ENCODE measurements at places on chromosomes 2 and 18.
A peak's percentile ranks its signal among the peaks of the same experiment; 100 is the strongest.

GRCh38 chr2:128622955-128623620 lies 304.4 kb upstream of the HS6ST1 start:
- DNase-seq = no peak

GRCh38 chr2:30731706-30732105 lies 75.5 kb downstream of the CAPN13 start:
- no peak for DNase-seq

GRCh38 chr18:23992089-23992940 lies 22.2 kb upstream of the TTC39C start:
- DNase-seq = no peak

GRCh38 chr2:71778936-71779773 lies 325.8 kb downstream of the DYSF start:
- DNase-seq = no peak

- no peak for DNase-seq
These were observed 17.9 kb upstream of the TEX51 start for GRCh38 chr2:126880817-126881216.

DNA sequence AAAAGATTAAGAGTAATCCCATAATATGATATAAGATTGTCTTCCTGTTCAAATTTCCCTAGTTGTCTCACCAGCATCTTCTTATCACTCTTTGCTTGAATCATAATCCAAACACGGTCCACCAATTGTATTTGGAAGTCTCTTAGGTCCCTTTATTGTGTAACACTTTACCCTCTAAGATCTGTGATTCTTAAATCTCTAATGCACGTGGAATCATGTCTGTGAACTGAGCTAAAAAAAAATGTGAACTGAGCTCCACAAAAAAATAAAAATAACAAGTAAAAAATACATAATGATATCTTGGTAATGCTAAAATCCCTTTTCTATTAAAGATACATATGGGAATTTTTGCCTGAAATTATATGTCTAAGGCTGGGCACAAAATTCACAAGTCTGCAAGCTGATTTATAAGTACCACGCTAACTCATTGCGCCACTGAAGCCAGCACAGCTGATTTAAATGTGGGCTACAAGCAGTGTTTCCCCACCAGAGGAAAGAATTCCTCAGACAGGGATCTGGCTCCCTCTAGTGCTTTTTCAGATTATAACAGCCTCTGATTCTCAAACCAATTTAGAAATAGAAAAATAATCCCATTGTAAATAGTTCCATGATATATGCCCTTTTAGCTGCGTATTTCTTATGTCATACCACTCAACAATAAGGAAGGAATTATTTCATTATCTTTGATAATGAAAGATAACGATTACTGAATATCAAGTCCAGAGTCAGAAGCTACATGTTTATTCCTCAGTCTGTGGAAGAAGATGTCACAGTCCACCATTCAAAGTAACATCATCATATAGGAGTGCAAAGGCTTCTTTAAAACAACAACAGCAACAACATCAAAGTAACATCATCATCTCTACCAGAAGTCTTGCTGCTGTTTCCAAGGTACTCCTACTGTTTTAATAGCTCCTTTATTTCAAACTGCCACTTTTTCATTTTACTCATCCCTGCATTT lies 22.9 kb downstream of the RBM43 start:
- peak; percentile 35 for DNase-seq

- no peak for DNase-seq
These were observed 20.5 kb downstream of the CFAP65 start for GRCh38 chr2:219020604-219021365.

DNA sequence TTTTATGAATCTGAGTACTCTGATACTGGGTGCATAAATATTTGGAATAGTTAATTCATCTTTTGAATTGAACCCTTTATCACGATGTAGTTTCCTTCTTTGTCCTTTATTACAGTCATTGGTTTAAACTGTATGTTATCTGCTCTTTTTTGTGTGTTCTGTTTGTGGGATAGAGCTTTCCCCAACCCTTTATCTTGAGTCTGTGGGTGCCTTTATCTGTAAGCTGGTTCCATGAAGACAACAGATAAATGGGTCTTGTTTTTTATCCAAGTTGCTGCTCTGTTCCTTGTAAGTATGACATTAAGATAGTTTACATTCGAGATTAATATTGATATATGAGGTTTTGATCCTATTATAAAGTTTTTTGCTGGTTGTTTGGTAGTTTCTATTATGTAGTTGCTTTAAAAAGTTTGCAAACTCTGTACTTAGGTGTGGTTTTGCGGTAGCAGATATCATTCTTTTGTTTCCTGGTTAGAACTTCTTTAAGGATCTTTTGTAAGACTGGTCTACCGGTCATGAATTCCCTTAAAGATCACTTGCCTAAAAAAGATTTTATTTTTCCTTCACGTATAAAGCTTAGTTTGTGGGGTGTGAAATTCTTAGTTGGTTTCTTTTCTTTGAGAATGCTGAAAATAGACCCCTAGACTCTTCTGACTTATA lies 1451.3 kb upstream of the SLC39A10 start:
- DNase-seq = no peak

DNA sequence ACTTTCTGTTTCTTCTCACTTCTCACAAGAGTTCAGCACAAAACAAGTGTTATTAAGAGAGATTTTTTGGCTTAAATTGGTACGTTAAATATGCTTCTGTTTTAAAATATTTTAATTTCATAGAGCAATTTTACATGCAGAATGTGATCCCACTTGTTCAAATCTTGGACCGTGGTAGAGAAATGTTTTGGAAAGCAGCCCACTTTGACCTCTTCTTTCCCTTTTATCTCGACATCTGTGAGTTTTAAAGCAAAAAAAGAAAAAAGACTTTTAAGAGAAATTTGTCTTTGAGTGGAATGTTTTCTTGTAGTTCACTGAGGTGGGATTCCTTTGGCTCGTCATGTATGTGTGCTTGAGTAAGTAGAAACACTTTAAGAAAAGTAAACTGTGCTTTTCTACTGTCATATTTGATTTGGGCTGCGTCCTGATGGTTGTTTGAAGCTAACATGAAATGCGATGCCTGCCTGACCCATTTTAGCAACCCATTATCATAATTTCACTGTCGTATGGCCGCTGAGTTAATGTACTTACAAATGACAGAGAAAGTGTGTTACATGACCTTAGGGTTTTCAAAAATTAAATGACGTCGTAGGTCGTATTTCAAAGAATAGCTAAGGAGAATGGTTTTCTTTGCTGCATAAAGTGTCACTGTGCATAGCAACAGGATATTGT lies 54.5 kb downstream of the TSHZ1 start:
- no peak for DNase-seq

- DNase-seq = no peak
These were observed 119.7 kb upstream of the NFATC1 start for GRCh38 chr18:79275992-79276391.

DNA sequence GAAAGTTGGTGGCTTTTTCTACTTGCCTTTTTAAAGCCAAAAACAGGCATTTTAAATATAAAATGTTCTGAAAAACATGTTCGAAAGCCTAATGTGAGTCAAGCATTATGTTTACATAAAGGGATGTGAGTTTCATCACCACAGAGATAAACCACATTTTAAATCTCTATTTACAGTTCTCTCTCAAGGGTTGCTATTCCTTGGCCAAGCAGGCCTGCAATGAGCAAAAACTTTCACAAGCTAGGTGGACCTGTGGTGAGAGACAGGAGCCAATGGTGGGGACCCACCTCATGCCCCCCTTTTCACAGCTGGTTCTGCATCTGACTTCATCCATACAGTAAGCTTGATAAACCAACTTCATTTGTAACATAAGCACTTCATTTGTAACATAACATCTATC lies 65.1 kb downstream of the CUL3 start:
- DNase-seq = no peak

DNA sequence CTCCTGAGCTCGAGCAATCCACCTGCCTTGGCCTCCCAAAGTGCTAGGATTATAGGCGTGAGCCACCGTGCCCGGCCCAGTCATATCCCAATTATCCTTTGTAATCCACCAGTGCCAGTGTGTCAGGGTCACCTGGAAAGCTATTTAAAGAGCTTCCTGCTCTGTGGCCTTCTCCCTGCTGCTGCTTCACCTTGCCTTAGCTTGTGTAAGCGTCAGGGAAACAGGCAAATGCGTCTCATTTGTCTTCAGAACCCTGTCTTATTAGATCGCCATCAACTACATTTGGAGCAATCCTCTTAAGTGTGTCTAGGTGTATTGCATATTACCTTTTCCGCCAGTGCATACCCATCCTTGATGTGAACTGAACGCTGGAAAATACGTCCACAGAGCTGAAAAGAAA lies 10.2 kb downstream of the KIF5C start:
- DNase-seq = no peak

- no peak for DNase-seq
These were observed 295.3 kb upstream of the EPAS1 start for GRCh38 chr2:46001741-46002506.

- DNase-seq = no peak
These were observed 8.9 kb downstream of the MAPRE2 start for GRCh38 chr18:35050028-35050546.

GRCh38 chr2:98903064-98903355 lies 33.0 kb downstream of the CRACDL start:
- DNase-seq = no peak
